ENCODE measurements at places on chromosomes 6 and 20. TPM values are rescaled to one million over a fixed set of nuclear protein-coding genes. Genes with fewer than 3 reads are reported as not detected.

PRICKLE4 gene
- 4.1 TPM for total RNA-seq

GPX5 gene
- not detected for total RNA-seq

TSPO2 gene
- total RNA-seq, result not detected

EPPIN gene
- total RNA-seq, result not detected

ZBTB12 gene
- 60.8 TPM for total RNA-seq

KIAA1755 gene
- total RNA-seq, result 9.5 TPM

All from neural crest cell (in vitro differentiated cells).